Stimulated activated CD4-positive, alpha-beta T cell treated with anti-CD3 and anti-CD28 coated beads, Interleukin-15, amount 100 ng/mL, for 1 hour (primary cell): ENCODE measurements at places on chromosomes 7 and 10.
A peak's percentile ranks its signal among the peaks of the same experiment; 100 is the strongest.

- no peak for DNase-seq
Observed at GRCh38 chr7:125423458-125424155, 494.0 kb upstream of the POT1 start.

- DNase-seq: no peak
Observed at GRCh38 chr7:134449680-134450079, 9.2 kb downstream of the AKR1B1 start.

GRCh38 chr10:98038288-98038687 is 7.9 kb upstream of the CRTAC1 start:
- DNase-seq: no peak

GRCh38 chr7:119545118-119545517 is 727.9 kb upstream of the KCND2 start:
- no peak for DNase-seq

GRCh38 chr7:144957998-144958397 is 122.1 kb upstream of the TPK1 start:
- DNase-seq: no peak

- no peak for DNase-seq
Observed at GRCh38 chr7:105590793-105591192, 9.5 kb upstream of the EFCAB10 start.

- no peak for DNase-seq
Observed at GRCh38 chr7:139542308-139543151, 19.0 kb downstream of the CLEC2L start.

- no peak for DNase-seq
Observed at GRCh38 chr10:17429490-17429889, 24.9 kb downstream of the ST8SIA6 start.

DNA sequence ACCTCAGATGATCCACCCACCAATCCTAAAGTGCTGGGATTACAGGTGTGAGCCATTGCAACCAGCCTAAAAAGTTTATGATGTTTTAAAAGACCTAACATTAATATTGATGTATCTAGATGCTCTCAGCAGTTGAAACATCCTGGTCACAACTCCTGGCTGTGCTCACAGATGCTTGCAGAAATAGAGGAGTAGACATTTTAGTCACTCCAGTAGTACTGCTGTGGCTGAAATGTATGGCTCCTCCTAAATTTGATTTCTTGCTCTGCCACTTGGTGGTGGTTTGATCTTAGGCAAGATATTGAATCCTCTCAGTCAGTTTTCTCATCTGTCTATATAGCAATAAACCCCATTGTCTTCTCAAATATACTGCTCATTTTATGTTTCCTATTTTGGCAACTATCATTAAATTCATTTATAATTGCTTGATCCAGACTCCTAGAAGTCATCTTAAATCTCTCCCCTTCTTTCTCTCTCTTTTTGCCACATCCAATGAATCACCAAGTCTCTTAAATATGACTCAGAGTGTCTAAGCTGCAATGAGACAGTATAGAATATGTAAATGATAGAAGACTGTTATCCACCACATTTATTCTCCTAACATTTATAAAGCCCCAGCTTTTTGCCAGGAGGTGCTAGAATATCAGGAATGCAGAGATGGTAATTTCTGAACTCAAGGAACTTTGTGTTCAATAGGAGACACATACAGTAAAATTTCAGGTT is 78.1 kb upstream of the NRBF2 start:
- DNase-seq: no peak

- no peak for DNase-seq
Observed at GRCh38 chr7:144452064-144452463, 48.6 kb upstream of the NOBOX start.

- no peak for DNase-seq
Observed at GRCh38 chr10:103542764-103543616, 49.5 kb downstream of the NEURL1 start.

DNA sequence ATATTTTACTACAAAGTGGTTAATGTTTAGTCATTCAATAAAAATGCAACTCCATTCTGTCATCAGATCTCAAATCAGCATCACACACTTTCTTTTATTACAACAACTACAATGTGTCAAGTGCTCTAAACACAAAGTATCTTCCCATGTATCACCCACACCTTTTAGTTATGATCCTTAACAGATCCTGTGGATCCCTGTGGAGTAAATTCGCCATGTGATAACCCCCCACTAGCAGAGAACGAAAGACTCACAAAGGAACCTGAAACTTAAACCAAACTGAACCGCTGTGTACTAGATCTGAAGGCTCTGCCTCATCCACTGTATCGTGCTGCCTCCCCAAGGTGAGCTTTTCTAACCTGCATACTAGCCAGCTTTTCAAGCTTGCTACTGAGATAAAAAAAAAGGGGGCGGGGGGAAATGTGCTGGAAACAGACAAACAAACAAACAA is 1.7 kb downstream of the DPY19L1 start:
- no peak for DNase-seq

DNA sequence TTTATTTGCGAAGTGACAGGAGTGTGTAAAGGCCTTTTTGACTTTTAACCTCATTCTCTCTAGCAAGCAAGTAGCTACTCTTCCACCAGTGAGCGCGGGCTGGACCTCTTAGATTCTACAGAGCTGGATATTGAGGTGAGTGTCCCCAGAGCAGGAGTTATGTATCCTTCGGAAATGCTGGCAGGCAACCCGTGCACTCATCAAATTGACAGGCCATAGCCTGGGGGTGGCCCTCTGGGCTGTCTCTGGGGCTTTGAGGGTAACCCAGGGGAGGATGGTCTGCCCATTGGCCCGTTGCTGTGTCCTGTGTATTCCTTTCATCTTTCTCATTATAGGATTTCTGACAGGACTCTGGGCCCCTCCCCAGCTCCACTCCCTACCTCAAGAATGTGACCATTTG is 6.1 kb upstream of the PVRIG start:
- DNase-seq: no peak

- no peak for DNase-seq
Observed at GRCh38 chr7:146129296-146129695, 12.7 kb downstream of the CNTNAP2 start.

DNA sequence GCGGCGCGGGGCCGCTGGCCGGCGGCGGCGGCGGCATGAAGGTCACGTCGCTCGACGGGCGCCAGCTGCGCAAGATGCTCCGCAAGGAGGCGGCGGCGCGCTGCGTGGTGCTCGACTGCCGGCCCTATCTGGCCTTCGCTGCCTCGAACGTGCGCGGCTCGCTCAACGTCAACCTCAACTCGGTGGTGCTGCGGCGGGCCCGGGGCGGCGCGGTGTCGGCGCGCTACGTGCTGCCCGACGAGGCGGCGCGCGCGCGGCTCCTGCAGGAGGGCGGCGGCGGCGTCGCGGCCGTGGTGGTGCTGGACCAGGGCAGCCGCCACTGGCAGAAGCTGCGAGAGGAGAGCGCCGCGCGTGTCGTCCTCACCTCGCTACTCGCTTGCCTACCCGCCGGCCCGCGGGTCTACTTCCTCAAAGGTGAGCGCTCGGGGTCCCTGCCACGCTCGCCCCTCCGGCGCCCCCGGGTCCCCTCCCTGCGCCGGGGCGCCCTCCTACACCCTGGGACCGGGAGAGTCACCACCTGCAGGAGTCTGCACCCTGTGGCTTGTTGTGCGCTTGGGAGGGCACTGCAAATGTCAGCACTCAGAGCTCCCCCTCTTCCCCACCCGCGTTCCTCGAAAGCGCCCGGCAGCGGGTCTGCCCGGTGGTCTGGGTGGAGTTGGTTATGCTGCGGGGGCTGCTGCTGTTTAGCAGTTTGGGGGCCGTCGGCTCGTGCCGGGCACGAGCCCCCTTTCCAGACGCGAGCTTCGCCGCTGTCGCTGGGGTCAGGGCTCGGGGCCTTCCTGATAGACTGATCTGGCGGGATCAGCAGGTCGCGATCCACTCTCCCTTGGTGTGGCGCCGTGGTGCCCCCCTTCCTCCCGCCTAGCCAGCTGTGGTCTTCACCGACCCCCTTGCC is 627 bp downstream of the DUSP5 start:
- DNase-seq: peak; percentile 46

DNA sequence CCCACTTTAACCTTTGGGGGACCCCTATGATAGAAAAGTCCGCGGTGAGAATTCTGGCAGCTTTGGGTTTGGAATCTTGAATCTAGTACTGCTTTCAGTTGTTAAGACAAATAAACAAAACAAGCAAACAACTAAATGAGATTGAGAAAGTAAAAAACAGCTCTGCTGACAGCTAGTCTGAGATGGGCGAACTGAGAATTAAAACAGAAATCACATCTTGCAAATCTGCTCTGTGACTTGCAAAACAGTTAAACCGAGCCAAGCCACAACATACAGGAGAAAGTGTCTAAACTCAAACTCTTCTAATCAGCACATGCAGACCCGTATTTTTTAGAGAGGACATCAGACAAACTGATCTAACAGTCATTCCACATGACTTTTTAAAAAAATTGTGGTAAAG is 110.4 kb downstream of the SH2D4B start:
- no peak for DNase-seq

GRCh38 chr7:157441023-157441399 is 104.2 kb downstream of the DNAJB6 start:
- DNase-seq: no peak

- no peak for DNase-seq
Observed at GRCh38 chr10:132899054-132899750, 43.2 kb downstream of the CFAP46 start.

DNA sequence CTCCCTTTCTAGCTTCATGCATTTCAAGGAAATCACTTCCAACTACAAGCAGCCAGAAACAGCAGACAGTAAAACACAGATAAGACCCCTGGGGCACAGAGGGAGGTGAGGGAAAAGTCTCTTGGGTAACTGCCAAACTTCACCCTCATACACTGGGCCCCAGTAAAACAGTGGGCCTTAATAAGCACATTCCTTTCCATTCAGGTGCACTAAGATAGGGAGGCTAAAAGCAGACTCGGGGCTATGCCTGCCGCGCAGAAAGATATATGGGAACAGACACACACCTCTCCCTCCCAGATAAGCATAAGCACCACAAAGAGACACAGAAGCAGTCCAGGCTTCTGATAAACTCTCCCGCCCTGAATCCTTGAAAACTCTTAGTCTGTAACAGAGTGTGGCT is 117.0 kb downstream of the TYW1B start:
- DNase-seq: no peak

DNA sequence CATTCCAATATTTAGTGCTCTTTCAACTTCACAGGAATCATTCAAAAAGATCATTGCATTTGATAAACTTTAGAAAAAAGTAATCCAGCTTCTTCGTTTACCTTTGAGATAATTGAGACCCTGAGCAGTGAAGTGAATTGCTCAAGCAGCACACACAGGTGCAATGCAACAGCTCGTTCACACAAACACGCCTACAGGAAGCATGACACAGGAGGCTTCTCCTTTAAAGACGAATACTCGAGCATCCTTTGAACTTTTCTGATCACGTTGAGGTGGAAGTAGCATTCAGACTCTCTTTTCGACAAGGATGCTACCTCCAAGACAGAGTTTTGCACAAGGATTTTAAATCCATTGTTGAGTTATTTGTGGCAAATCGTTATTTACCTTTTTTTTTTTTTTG is 18.0 kb upstream of the RSU1 start:
- DNase-seq: no peak

GRCh38 chr10:114943000-114943399 is 5.0 kb downstream of the TRUB1 start:
- DNase-seq: no peak

GRCh38 chr7:5232874-5233273 is 42.8 kb downstream of the WIPI2 start:
- no peak for DNase-seq

GRCh38 chr7:21059069-21059468 is 272.4 kb upstream of the SP8 start:
- no peak for DNase-seq

- no peak for DNase-seq
Observed at GRCh38 chr7:93092757-93093370, 24.9 kb downstream of the SAMD9 start.

DNA sequence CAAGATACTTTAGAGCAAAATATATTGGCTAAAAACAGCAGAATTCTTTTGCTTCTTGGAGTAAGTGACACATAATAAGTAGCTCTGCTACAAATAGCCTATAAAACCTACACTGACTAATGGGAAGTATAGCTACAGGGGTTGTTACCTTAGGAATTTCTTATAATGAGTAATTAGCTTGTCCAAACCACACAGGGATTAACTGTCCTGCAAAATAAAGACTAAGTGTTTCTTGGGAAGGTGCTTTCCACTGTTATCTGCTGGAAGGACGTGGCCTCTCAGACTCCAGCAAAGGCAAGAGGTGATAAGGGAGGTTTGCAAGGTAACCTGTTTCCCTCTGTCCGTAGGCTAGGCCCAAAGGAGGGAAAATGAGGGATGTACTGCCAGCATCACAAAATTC is 302.4 kb downstream of the DOCK4 start:
- no peak for DNase-seq

DNA sequence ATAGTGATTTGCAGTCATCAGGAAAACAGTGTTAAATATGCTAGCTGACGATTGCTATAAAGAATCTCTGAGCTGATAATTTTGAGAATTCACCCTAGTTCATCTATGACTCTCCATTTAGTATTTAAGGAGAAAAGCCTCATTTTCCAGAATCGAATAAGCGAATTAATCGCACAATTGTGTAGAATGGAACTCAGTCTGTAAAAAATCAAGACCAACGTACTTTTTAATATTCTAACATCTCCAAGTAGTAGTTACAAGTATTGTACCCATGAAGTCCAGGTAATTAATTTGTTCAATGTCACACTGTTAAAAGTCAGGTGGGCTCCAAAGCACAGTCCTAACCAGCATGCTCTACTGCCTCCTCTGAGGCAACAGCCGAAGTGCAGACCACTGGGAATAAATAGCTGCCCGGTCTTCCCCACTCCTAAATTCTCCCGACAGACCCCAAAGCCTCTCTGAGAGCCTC is 380 bp upstream of the AGBL3 start:
- DNase-seq: no peak

GRCh38 chr7:50610521-50611277 is 45.5 kb upstream of the DDC start:
- no peak for DNase-seq

DNA sequence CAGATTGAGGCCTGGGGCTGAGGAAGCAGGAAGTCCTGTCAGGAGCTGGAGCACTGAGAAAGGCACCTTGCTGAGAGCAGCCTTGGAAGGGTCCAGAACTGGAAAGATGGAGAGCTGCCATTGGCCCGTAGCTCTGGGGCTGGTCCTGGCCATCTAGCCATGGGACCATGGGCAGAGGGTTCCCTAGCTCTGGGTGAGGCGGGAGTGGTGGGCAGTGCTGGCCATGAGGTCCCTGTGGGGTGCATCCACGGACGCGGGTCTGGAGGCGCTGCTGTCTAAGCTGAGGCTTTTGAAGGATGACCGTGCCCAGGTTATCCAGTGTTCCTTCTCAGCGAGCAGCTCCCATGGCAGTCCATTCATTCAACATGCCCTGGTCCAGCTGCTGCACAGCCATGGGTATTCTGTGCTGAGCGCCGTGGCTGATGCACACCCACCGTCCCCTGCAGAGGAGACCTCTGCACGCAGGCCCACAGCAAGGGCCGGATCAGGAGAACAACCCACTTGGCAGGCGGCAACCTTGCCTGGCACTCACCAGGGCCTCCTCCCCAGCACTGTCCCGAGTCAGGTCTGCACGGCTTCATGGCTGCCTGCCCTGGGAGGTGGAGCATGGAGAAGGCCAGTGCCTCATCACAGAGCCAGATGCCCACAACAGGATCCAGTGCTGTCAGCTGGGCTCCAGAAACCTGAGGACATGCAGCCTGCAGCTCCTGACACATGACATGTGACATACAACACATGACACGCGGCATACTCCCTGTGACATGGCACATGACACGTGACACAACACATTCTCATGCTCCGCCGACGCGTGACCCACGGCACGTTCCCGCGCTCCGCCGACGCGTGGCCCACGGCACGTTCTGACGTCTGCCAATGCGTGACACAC is 121.9 kb downstream of the INPP5A start:
- DNase-seq: no peak

- peak; percentile 46 for DNase-seq
Observed at GRCh38 chr10:22320591-22321155, at the start of gene BMI1. BMI1 (plus strand) TSS chr10:22321099; CDS start chr10:22326450, 5,351 bp downstream.

GRCh38 chr7:31020161-31020560 is 31.9 kb upstream of the ADCYAP1R1 start:
- no peak for DNase-seq
